Activated naive CD8-positive, alpha-beta T cell treated with anti-CD3 and anti-CD28 coated beads, Interleukin-2, amount 10 ng/mL, durations not matched to agents 7 days and 5 days (primary cell): ENCODE measurements at places on chromosomes 12 and 14. TPM values are rescaled to one million over a fixed set of nuclear protein-coding genes. Genes with fewer than 3 reads are reported as not detected.

- no peak for DNase-seq
Observed at GRCh38 chr12:15631007-15631715, 158.0 kb downstream of the EPS8 start.

DNA sequence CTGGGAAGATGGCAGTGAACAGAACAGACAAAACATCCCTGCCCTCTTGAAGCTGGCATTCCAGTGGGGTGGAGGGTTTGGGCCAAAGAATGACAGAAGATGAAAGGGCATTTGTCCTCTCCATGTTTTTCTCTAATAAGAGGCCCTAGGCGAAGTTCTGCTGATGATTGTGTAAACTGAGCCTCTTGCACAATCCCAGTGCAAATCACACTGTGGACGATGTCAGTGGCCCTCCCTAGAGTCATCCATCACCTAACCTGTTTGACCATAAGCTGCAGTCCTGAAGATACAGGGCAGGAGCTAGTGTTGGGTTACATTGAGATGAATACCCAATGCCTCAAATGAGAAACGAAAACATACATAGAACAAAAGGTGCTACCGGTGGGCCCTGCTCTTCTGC is 622.4 kb upstream of the TBX3 start:
- no peak for DNase-seq

Gene TAC3
- 0.34 TPM for total RNA-seq

DNA sequence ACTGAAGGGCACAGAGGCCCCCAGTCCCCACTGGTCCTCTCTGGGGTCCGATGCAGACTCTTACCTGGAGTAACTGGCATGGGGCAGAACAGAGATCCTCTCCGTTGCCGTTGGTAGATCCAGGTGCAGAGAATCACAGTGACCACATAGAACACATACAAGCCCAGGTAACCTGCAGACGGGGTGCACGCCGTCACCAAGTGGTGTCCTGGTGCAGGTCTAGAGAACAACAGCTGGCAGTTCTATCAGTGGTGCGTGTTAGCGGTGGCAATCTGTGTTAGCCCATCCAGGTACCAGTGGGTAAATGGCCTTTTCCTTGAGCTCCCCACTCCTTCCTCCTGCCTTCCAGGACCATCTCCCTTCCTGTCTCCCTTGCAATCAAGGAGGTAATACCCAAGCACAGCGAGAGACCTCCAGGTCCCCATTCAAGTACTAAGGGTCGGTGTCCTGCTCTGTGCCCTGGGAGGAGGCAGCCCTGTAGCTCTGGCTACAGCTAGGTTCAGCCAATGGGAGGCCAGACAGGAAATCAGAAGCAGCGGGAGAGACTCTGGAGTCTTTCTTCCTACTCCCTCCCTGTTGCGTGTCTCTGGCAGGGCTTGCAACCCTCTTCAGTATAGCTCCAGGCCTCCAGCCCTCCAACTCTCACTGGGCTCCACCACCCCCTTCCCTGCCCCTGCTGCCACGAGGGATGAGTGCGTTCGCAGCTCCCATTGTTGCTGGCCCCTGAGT is 15.8 kb downstream of the SLC8B1 start:
- no peak for DNase-seq

DNA sequence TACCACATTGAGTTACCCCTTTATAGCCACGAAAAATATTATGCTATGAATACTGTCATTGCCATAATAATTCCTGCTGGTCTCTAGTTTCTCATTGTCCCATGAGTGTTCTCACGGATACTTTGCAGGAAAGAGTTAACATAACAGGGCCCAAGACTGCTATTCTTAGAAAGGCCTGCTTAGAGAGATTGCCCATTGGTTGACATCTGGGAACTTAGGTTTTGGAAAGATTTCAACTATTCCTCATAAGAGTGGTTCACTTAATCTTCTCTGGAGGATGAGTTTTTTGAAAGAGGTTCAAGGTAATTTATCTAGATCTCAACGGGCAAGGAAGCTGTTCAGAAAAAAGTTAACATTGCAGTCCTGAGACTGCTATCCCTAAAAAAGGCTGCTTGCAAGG is 18.4 kb upstream of the PRPF39 start:
- DNase-seq: no peak

- DNase-seq: no peak
Observed at GRCh38 chr12:104667139-104667538, 210.4 kb downstream of the CHST11 start.

DNA sequence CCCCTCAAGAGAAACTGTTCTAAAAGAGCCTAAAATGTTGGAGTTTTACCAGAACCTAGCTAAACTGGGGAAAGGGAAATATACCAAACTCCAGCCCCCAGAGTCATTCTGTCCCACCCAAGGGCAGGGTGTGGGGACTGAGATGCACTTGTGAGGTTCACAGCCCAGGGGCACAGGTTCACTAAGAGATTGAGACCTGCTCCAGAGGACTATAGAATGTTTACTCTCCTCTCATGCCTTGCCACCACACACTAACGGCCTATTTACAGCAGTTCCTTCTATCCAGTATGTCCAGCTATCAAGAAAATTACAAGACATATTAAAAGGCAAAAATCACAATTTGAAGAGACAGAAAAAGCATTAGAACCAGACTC is 60.6 kb upstream of the PARP11 start:
- DNase-seq: no peak

GRCh38 chr14:101458741-101459550 is 102.3 kb upstream of the DIO3 start:
- no peak for DNase-seq

Gene SLCO1B1
- total RNA-seq: not detected

Gene ITGB7
- 415 TPM for total RNA-seq
